ENCODE measurements at places on chromosomes 7 and 10.
A peak's percentile ranks its signal among the peaks of the same experiment; 100 is the strongest.

GRCh38 chr7:96131525-96131924, 190.4 kb downstream of the SLC25A13 start:
- peak; percentile 27 for DNase-seq

GRCh38 chr7:158818325-158819213, 10.7 kb downstream of the ESYT2 start:
- DNase-seq, result peak; percentile 75

GRCh38 chr10:102352066-102352715, 43.3 kb upstream of the NFKB2 start:
- peak; percentile 83 for DNase-seq

GRCh38 chr10:111137007-111137406, 60.2 kb downstream of the ADRA2A start:
- peak; percentile 78 for DNase-seq

DNA sequence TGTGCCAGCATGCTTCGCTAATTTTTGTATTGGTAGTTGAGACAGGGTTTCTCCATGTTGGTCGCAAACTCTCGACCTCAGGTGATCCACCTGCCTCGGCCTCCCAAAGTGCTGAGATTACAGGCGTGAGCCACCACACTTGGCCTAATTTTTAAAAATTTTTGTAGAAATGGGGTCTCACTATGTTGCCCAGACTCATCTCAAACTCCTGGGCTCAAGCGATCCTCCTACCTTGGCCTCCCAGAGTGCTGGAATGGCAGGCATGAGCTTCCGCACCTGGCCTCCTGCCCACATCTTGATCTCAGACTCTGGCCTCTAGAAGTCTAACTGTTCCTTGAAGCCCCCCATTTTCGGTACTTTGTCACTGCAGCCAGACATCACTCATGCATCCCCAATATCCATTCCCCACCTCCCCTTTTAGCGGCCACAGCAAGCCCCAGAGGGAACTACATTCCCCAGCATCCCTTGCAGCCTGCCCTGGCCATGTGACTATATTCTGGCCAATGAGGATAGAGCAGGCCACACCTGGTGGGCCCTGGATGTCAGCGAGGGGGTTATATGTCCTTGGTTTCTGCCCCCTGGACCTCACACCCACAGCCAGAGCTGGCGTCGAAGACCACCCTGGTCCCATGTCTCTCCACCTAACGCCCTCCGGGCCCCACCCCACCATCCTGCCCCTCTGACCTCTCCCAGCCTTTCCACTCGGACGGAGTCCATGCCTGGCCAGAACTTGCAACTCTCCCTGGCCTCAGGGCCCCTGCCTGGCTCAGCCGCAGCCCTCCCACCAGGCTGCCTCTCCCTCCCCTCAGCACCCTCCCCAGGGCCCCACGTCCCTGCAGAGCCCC, 33.8 kb downstream of the MICALL2 start:
- DNase-seq, result peak; percentile 45

- no peak for DNase-seq
Observed at GRCh38 chr10:34343764-34344163, 471.3 kb downstream of the PARD3 start.

GRCh38 chr7:119288416-119288815, 984.6 kb upstream of the KCND2 start:
- DNase-seq, result no peak

GRCh38 chr7:54879776-54880175, 120.8 kb upstream of the SEC61G start:
- DNase-seq, result no peak

DNA sequence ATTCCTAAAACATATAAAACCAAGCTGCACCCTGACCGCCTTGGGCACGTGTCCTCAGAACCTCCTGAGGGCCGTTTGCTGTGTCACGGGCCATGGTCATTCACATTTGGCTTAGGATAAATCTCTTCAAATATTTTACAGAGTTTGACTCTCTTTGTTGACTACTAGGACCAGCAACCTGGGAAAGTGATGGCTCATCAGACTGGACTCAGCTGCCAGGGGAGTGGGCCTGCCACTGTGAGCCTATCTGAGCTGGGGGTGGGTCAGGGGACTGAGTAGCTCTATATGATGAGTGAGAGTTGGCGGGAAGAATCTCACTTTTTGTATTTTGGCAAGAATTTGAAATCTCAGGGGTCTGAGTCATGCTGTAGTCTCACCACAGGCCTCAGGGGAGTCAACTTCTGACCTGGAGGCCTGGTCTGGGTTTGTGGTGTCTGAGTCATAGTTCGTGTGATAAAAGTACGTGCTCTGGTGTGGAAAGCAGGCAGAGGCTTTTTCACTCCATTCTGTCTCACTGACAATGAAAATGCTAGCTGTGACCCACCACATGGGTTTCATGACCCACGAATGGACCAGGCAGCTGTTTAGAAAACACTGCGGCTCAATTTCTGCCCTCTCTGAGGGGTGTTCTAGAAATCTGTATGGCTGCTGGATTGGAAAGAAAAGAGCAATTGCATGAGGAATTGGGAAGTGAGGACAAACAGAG, 4.2 kb upstream of the UPP1 start:
- no peak for DNase-seq

DNA sequence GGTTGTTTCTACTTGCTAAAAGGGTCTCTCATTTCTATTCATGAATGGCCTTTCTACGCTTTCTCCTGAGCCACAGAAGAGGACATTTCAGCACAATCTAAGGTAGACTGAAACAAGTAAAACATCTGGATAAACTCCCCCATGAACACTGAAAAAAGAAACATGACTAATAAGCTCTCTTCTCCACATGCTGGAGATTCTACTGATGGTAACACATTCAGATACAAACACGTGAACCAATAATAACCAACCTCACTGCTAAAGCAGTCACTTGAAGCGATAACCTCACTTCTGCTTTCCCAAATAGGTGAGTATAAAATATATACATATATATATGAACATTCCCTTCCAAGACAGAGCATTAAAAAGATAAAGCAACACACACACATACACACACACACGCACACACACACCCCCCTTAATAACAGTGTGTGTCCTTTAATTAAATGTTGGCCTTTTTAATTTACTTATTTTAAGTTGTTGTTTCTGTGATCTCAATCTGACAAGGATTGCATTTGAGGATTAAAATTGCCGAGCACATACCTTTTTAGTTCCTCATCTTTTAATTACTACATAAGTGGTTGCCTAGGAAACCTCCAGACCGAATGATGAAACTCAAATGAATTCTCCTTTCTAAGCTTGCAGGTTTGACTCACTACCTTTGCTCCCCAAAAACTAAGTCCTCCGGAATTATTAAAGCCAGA, 292.4 kb upstream of the KLF14 start:
- DNase-seq, result no peak

GRCh38 chr10:15391491-15391890, 20.4 kb upstream of the FAM171A1 start:
- no peak for DNase-seq

DNA sequence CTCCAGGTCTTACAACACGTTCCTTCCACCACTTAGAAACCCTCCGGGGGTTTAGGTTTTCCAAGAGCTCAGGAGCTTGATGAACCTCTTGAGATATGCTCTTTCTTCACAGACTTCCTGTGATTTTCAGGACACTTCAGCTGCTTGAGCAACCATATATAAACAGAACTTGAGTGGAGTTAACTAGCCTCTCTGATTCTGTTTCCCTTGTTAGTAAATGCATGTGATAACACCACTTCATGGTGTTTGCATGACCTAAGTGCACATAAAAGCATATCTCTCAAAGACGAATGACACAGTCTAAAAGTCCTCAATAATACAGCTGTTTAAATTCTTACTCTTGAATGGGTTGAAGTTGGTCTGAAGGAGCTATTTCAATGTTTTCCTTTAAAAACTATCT, 9.9 kb downstream of the PRR15 start:
- no peak for DNase-seq

GRCh38 chr7:84176716-84177115, 17.9 kb downstream of the SEMA3A start:
- no peak for DNase-seq

DNA sequence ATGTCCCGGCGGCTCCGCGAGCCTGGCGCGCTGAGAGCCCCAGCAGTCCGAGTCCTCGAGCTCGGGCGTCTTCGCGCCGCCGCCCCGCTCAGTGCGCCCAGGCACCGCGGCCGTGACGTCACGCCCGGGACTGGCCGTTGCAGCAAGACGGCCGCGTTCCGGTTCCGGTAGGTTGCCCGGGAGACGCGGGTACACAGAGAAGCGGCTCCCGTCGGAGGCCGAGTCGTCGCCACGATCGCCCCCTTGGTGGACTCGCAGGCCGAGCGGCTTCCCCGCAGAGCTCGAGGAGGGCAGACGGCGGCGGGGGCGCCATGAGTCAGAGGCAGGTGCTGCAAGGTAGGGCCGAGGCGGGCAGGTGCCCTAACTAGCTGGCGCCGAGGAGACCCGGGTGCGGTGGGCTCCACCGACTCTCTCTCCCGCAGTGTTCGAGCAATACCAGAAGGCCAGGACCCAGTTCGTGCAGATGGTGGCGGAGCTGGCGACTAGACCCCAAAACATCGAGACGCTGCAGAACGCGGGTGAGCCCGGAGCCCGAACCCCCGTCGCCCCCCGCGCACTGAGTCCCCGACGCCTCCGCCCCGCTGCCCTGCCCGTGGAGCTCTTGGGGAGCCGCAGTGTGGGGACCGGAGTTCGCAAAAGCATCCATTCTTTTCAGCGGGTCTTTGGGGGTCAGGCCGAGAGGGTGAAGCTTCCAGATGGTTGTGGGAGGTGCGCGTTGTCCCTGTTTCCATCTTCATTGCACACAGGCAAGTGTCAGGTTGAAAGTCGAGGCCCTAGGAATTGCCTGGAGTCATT, at the start of gene SPAG6:
TSS of gene SPAG6 (plus strand) at position 196 of the 795 bp plus-strand sequence. CDS start at position 312, 116 bp downstream.
- DNase-seq, result peak; percentile 90

DNA sequence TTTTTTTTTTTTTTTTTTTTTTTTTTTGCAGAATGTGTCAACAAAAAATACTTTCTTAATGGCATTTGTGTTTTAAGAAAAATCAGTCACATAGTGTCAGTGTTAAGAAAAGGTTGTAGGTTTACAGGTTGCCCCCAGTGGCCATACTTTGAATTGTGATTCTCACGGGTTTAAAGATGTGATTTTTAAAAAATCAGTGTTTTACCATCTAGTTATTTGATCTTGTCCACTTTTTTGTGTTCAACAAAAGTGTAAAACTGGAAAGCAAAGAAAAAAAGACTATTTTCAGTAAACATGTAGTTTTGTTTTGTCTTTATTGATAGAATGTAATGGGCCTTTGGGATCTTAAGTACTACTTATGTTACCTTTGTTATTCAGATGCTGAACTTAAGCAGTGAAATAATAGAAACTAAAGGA, 25.7 kb downstream of the SUV39H2 start:
- DNase-seq, result peak; percentile 43

GRCh38 chr7:90236721-90237289, 8.2 kb upstream of the CFAP69 start:
- DNase-seq, result peak; percentile 51

DNA sequence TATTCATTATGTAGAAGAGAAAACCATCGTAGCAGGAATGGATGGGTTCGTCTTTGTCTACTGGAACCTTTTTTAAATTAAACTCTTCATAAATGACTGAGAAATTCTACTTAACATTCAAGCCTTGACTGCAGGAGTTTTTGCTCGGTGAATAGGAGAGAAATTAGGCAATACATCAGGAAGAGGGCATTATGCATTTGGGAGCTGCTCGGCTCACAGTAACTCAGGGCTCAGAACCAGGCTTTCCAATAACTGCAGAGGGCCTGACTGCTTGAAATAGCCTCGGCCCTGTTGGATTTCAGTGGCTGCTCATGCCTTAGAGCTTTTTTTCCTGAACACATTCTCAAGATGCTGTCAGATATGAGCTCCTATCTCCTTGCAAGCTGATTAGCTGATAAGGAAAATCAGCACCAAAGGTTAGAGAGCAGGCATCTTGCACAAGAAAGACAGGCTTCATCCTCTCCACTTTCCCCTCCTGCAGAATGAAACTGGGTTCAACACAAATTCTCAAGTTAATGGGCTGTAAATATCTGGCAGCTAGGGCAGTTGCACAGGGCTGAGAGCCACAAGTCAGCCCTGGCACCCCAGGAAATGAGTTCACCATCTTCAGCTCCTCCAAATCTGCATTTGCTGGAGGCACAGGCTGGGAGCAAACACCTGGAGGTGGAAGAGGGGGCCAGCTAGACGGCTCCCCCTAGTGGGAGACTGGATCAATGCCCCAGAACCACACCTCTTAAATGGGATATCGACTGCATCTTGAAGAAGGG, 24.3 kb downstream of the TECTB start:
- peak; percentile 73 for DNase-seq

GRCh38 chr10:101183458-101184183, 45.6 kb downstream of the LBX1 start:
- DNase-seq, result no peak

DNA sequence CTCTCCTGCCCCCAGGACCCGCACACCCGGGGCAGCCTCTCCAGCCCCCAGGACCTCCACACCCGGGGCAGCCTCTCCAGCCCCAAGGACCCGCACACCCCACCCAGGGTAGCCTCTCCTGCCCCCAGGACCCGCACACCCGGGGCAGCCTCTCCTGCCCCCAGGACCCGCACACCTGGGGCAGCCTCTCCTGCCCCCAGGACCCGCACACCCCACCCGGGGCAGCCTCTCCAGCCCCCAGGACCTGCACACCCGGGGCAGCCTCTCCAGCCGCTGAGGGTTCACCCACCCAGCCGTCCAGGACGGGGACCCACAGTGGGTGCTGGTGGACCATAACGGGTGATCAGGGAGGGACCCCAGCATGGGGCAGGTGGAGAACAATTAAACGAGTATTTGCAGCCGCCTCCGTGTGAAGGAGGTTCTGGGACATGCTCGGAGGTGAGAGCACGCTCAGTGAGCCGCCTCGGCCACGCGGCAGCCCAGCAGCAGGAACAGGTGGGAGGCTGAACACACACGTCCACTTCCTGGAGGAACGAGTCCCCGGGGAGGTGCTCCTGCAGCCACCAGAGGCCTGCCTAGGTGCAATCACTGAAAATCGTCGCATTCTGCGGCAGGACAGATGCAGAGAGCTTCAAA, 107.9 kb downstream of the PDGFA start:
- no peak for DNase-seq

GRCh38 chr7:46622251-46622650, 701.2 kb upstream of the IGFBP3 start:
- no peak for DNase-seq

DNA sequence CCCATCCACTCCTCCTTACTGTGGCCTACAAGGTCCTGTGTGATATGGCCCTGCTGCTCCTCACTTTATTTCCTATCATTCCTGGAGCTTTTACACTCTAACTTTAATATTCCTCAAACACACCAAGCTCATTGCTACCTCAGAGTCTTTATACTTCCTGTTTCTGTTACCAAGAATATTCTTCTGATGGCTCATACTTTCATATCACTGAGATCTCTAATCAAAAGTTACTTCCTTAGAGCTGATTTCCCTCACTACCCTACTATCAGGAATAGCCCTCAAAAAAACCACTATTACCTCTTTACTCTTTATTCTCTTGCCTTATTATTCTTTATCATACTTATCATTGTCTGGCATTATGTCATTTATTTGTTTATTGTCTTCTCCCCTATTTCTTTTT, 5.8 kb upstream of the PPP3CB start:
- DNase-seq, result no peak

All from neural progenitor cell (in vitro differentiated cells).